ENCODE measurements at places on chromosomes 11 and 22.

DNA sequence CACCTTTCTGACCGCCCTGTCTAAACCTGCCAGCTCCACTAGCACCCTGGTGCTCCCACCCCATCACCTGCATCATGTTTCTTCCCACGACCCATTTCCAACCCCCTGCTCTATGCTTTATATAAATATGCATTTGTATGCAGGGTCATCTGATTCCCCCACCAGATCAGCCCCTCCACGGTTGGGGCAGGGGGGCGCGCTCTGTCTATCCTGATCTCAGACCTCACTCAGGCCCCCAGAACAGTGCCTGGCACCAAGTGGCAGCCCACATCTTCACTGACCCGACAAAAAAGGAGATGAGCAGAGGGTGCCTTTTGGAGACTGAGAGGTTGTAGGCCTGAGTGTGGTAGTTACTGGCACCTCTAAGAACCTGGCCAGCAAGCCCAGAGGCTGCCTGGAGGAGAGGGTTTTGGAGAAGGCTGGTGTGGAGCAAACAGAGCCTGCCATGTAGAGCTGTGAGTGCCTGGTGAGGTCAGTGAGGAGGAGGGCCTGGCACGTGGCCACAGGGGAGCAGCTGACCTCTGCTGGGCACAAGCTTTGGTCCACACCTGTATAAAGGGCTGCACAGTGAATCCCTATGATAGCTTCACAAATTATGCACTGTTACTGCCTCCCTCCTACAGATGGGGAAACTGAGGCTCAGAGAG lies 86.3 kb upstream of the RTL6 start:
- no peak for DNase-seq

- no peak for DNase-seq
These were observed 24.3 kb downstream of the OSBP2 start for GRCh38 chr22:30718938-30719337.

DNA sequence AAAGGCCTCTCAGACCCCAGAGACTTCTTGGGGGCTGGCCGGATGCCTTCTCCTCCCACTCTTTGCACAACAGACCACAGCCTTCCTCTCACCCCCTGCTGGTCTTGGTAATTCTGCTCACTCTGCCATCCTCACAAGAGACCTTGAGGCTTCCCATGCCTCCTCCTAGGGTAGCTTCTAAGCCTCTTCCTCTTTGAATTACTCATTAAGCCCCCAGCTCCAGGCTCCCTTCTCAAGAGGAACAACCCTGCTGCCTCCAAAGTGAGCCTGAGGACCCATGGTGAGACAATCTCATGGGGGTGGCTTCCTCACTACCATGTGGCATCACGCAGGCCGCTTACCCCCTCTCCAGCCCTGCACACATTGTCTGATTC lies 184.6 kb upstream of the SYT13 start:
- DNase-seq = no peak

- no peak for DNase-seq
These were observed 107.0 kb upstream of the AKIP1 start for GRCh38 chr11:8803973-8804372.

DNA sequence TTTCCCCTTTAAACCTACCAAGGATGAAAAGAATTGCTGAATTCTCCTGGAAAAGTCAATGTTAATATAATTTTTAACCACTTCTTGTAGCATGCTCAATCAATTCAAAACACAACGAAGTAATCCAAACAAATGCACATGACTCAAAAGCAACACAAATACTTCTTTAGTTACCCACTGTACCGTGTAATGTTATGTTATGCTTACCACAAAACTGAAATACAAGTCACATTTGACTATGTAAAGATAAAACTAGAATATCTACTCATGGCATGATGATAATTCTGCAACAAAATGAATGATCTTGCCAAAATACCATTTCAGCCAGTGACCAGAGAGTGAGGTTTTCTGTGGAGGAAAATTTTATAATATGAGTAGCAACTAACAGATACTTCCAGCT lies 587.0 kb downstream of the DLG2 start:
- no peak for DNase-seq

DNA sequence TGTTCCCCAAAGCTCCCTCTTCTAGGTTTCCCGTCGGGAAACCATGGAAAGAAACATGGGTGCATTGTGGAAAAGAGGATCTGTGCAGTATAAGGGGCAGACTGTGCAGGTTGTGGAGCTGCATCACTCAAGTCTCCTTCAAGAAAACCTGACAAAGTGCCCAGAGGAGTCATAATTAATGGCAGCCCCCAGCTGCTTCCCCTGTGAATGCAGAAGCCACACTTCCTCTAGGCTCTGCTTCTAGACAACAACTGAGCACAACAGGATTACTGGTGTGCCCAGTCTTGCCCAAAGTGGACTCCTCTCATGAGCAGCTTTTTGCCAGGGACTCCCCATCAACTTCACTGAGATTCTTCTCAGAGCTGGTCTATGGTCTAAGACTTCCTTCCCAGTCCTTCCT lies 42.6 kb upstream of the SCUBE2 start:
- no peak for DNase-seq

DNA sequence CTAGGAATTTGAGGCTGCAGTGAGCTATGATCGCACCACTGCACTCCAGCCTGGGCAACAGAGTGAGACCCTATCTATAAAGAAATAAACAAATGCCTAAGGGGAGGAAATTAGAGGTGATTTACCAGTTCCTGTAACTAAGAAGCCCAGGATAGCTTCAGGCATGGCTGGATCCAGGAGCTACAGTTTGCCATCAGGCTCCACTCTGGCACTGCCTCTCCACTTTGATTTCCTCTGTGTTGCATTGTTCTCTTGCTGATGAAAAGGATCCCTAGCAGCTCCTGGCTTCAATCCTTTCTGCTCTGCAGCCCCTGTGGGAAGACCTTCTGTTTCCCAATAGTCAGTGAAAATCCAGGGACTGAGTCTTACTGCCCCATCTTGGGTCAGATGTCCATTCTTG lies 20.1 kb upstream of the FADD start:
- DNase-seq = no peak

DNA sequence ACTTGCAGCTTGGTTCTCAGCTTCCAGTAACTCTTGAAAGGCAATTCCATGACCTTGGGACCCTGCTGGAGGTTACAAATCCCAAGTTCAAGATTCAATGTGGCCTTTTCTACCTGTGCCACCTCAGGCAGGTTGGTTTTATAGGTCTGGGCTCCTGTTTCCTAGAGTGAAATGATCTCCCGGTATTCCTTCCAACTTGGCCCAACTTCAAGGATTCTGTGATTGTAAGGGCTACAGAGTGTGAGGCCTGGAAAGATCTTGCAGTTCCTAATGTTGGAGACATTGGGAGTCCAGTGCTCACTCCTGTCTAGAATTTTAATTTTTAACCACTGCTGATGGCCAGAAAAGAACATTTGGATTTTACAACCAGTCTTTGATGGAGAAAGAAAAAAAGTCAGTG lies 91.6 kb downstream of the LDLRAD3 start:
- no peak for DNase-seq

DNA sequence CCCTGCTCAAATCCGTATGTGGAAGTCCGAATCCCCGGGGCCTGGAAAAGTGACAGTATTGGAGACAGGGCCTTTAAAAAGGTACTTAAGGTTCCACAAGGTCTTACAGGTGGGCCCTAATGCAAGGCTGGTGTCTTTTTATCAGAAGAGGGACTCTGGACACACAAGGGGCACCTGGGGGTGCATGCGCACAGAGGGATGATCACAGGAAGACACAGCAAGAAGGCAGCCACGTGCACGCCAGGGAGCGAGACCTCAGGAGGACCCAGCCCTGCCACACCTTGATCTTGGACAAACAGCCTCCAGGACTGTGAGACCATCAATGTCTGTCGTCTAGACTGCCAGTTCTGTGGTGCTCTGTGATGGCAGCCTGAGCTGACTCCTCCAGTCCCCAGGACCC lies 96.5 kb downstream of the SHANK2 start:
- DNase-seq = no peak

- DNase-seq = peak; percentile 33
These were observed 29.2 kb downstream of the SC5D start for GRCh38 chr11:121321614-121322243.

GRCh38 chr11:112310848-112311247 lies 50.2 kb upstream of the PLET1 start:
- DNase-seq = no peak

DNA sequence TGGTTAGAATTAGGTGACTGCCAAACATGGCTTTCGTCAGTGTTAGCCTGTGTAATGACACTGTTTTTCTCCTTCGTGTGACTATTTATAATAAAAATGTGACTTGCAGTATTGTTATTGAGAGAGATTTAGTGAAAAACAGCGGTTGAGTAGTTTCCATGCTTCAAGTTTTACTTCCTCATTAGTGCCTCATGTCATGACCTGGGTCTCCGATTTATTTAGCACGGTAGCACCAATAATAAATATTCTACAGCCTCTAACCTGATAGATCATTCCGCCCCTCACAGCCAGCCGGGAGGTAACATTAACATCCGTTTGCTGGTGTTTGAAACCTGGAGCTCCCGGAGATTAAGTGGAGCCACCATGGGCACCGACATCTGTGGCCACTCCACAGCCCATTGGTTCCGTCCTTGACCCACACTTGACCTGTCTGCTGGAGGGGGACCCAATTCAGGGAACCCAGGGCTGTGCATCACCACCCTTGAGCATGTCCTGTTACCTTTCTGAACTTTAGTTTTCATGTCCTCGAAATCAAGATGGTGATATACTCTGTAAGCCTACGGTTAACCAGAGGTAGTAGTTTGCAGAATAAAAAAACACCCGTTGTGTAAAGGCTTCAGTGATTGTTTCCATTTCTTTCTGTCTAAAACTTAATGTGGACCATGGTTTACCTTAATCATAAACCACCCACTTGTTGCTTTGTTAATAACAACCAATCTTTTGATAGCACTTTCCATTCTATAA lies 104.1 kb downstream of the ATXN10 start:
- DNase-seq = no peak

GRCh38 chr22:22883090-22883727 lies 4.4 kb upstream of the IGLL5 start:
- DNase-seq = no peak

- no peak for DNase-seq
These were observed 9.2 kb downstream of the SCUBE1 start for GRCh38 chr22:43333978-43334377.

- no peak for DNase-seq
These were observed 10.9 kb downstream of the MTMR2 start for GRCh38 chr11:95912902-95913560.

GRCh38 chr11:132060567-132060966 lies 690.2 kb downstream of the NTM start:
- no peak for DNase-seq

- no peak for DNase-seq
These were observed 187.4 kb upstream of the MTMR2 start for GRCh38 chr11:96111308-96111707.

All from naive thymus-derived CD4-positive, alpha-beta T cell (primary cell).